T1000 (cell line): ENCODE measurements at places on chromosomes 3 and 15.

DNA sequence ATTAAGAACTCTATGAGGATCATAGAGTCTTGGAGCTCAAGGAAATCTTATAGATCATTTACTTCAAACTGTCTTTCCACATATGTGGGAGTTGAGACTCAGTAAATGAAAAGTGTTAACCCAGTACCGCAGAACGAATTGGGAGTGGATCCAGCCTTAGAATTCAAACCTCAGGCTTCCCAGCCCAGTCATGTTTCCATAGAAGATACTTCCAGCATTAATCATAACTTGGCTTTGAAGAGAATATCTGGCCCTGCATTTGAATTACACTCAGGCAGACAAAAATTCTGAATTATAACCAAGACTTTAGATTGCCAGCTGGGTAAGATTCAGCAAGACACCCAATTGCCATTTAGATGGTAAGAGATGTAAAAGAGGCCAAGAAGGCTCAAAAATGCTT is 972.0 kb downstream of the TUSC7 start:
- DNase-seq, result no peak

DNA sequence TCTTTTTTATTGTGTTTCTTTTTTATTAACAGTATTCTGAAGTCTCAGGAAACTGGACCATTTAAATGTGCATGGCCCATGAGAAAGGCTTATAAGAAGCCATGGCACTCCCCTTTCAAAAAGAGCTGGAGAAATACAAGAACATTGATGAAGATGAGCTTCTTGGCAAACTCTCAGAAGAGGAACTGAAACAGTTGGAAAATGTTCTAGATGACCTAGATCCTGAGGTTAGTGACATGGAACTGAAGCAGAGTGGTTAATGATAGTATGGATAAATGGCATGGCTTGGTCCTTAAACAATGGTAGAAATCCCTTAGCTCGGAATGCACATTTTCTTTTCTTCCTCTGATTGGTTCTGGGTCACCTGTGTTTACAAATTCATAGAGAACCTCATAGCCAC is 14.9 kb downstream of the TMOD2 start:
- DNase-seq, result no peak

GRCh38 chr3:128487813-128488635 is 5.0 kb downstream of the GATA2 start:
- DNase-seq, result peak; percentile 41

GRCh38 chr3:149967086-149967685 is 3.5 kb downstream of the PFN2 start:
- no peak for DNase-seq

- peak; percentile 12 for DNase-seq
Measured at GRCh38 chr3:177679568-177680471, 482.5 kb upstream of the TBL1XR1 start.

GRCh38 chr3:116037954-116038911 is 407.1 kb downstream of the LSAMP start:
- no peak for DNase-seq

GRCh38 chr3:71831599-71831998 is 46.7 kb upstream of the PROK2 start:
- DNase-seq, result no peak

DNA sequence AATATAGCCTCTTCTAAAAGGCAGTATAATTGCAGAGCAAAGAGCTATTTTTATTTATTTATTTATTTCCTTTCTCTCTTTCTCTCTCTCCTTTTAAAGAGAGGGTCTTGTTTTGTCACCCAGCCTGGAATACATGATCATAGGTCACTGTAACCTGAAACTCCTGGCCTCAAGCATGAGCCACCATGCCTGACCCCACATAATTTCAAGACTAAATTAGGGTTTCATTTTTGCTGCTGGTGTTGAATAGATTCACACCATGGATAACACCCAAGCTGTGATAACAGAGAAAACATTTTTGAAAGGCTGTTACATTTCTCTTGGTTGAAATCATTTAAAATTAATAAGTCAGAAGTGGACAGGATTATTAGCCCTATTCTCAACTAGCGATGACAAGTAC is 131.6 kb downstream of the LEKR1 start:
- DNase-seq, result no peak

- DNase-seq, result no peak
Measured at GRCh38 chr15:101004500-101004899, 85.3 kb downstream of the LRRK1 start.

GRCh38 chr3:22977650-22978289 is 225.4 kb upstream of the UBE2E2 start:
- DNase-seq, result no peak

- DNase-seq, result no peak
Measured at GRCh38 chr15:27956285-27956684, 142.8 kb downstream of the OCA2 start.

DNA sequence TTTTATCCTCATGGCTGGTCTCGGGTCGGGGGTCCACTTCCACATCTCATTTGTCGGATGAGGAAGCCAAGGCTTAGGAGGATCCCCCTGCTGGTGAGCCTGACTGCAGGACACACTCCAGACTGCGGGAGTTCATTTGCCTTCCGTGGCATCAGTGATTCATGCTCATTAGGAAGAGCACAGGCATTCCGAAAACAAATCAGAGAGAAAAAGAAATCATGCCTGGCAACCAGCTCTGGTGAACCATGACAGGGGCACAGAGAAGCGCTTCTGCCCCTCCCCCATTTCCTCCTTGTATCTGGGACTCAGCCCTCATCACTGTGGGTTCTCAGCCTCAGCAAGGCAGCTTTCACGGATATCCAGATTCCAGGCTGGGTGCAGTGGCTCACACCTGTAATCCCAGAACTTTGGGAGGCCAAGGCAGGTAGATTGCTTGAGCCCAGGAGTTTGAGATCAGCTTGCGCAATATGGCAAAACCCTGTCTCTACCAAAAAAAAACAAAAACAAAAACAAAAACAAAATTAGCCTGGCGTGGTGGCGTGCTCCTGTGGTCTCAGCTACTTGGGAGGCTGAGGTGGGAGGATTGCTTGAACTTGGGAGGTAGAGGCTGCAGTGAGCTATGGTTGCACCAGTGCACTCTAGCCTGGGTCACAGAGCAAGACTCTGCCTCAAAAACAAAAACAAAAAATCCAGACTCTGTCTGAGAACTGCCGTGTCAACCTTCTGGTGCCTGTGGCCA is 28.4 kb downstream of the IRAK2 start:
- DNase-seq, result peak; percentile 77

- no peak for DNase-seq
Measured at GRCh38 chr3:25489858-25490593, 62.0 kb downstream of the RARB start.

GRCh38 chr3:105504440-105504951 is 137.8 kb downstream of the ALCAM start:
- DNase-seq, result no peak

DNA sequence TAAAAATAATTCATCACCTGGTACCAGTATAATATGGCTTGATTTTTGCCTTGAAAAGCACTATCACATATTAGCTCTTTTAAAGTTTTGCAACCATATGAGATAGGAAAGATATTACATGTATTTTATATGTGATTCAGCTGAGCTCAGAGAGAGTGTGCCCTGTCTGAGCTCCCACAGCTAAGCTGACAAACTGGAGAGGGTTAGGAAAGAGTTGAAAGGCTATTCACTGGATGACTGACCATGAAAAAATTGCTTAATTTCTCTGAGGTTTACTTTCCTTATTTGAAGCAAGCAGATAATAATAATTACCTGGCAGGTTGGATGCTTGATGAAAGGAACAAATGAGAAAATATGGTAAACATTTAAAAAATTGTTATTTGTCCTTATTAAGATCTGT is 97.4 kb upstream of the CCDC80 start:
- DNase-seq, result no peak

DNA sequence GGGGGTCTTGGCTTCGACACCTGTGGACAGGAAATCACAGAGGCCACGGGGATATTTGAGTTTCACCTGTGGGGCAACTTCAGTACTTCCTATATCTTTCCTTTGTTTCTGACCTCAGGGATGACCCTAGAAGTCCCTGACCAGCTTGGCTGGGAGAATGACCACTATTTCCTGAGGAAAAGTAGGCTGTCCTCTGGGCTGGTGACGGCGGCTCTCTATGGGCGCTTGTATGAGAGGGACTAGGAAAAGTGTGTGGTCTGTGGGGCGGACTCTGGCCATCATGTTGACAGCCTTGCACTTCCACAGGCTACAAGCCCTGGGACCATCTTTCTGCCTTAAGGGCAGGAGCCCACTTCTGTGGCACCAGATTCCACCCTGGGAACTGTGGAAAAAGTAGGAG is 43.7 kb downstream of the BTD start:
- no peak for DNase-seq

- no peak for DNase-seq
Measured at GRCh38 chr3:55688154-55688553, 201.0 kb upstream of the WNT5A start.

DNA sequence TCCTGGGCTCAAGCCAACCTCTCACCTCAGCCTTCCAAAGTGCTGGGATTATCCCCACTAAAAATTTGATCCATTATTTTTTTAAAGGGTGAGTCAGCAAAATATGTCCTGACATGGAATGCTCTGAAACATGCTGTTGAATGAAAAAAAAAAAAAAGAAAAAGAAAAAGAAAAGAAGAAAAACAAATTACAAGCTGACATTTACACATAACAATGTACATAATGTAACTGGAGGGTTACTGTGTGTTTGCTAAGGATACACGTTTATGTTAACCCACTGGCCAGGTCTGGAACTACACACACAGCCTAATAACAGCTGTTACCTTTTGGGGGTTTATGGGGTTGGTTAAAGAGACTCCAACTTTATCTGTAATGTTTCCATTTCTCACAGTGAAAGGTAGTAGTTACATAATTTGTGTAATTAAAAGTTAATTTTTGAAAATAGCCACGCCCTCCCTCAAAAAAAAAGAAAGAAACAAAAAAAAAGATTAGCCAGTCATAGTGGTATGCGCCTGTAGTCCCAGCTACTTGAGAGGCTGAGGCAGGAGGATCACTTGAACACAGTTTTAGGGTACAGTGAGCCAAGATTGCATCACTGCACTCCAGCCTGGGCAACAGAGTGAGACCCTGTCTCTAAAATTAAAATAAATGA is 3.1 kb upstream of the MESP2 start:
- DNase-seq, result no peak

DNA sequence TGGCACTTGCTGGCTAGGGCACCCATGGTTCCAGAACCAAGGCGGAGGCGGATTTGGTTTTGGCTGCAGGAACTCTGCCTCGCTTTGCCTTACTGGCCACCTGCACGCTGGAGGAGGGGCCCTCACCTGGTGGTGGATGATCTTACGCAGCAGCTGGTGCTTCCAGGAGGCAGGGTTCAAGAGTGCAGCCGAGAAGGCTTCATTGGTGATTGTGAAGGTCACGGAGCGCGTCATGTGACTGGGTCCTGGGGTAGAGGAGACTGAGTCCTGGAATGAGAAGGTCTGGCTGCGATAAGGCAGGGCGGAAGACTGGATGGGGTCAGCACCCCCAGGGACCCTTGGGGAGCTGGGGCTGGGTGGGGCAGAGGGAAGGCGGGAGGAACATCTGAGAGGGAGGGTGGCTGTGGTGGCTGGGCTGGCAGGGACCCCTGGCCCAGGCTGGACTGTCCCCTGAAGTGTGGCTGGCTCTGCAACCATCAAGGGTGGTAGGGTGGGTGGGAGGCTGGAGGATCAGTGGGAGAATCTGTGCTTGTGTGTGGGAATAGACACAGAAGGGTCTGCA is 25.8 kb upstream of the GOLGA6C start:
- no peak for DNase-seq

DNA sequence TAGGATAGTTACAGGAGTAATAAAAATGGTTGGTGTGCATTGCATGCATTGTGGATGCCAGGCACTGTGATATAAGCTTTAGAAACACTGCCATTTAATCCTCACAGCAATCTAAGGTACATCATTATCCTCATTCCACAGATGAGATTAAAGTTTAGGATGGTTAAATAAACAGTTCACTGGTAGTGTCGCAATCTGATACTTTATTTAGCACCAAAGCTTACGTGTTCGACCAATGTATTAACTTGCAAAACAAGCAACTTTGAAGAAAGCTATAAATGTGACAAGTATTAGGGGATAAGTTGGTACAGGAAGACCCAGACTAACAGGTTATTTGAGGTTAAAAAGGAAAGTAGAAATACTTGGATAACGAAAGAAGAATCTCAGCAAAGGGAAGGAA is 150.5 kb upstream of the ZNF385D start:
- DNase-seq, result no peak

- no peak for DNase-seq
Measured at GRCh38 chr3:61960976-61961375, 399.6 kb downstream of the PTPRG start.

DNA sequence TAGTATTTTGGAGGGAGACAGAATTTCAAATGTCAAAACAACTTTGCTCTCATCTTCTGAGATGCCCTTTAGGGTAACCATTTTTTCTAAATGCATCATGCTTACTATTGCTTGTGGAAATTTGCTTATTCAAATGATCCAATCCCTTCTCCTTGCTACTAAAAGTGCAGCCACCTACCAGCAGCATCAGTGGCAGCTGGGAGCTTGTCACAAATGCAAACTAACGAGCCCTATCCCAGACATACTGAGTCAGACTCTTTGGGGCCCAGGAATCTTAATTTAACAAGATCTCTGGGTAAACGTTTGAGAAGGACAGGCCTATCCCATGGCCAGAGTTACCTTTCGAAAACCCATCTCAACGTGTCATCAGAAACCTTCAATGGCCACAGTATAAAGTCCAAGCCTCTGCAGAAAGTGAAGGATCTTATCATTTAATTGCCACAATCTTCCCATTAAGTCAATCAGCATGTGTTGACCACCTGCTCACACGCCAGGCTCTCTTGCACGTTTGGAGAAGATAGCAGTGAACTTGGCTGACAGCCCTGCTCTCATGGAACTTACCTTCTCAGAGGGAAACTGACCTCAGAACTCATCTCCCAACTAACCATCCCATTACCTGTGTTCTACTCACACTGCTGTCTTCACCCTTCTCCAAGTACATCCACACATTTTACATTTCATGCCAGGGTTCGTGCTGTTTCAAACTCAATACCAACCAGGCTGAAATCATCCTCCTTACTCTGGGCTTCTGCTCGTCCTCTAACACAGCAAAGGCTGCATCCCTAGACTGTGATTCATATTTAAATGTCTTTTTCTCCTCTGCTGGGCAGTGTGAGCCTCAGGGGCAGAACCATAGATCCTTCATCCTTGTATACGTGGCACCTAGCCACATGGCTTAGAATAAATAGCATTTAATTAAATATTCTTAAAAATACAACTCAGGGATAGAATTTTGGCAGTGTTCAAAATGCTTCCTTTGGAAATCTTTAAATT is 24.8 kb upstream of the VGLL4 start:
- DNase-seq, result no peak

- DNase-seq, result no peak
Measured at GRCh38 chr3:56001991-56002390, 466.3 kb downstream of the ERC2 start.

- no peak for DNase-seq
Measured at GRCh38 chr3:53293867-53294266, 38.0 kb upstream of the TKT start.

GRCh38 chr3:136752422-136753325 is 496 bp upstream of the STAG1 start:
- peak; percentile 98 for DNase-seq

DNA sequence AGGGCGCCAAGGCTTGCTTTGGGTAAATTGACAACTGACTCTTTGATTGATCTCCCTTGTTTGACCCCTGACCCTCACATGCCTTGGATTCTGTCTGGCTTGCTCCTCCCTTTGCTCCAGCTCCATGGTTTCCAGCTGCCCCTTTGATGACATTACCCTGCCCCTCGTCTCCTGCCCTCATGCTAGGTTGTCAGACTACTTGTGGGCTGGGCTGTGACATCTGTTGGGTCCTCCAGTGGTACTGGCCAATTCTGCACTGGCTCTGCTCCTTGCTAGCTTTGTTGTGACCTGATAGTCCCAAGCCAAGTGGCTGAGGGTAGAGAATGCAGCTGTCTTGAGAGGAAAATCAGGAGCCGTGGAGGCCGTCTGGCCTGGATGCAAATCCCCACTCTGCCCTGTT is 6.2 kb downstream of the THSD4 start:
- no peak for DNase-seq
